ENCODE measurements at places on chromosomes 4 and X. TPM values are rescaled to one million over a fixed set of nuclear protein-coding genes. Genes with fewer than 3 reads are reported as not detected.

GRCh38 chrX:144586756-144587155 lies 660.5 kb upstream of the SPANXN1 start:
- DNase-seq, result no peak

- DNase-seq, result no peak
Measured at GRCh38 chr4:27357283-27357682, 496.6 kb downstream of the STIM2 start.

DNA sequence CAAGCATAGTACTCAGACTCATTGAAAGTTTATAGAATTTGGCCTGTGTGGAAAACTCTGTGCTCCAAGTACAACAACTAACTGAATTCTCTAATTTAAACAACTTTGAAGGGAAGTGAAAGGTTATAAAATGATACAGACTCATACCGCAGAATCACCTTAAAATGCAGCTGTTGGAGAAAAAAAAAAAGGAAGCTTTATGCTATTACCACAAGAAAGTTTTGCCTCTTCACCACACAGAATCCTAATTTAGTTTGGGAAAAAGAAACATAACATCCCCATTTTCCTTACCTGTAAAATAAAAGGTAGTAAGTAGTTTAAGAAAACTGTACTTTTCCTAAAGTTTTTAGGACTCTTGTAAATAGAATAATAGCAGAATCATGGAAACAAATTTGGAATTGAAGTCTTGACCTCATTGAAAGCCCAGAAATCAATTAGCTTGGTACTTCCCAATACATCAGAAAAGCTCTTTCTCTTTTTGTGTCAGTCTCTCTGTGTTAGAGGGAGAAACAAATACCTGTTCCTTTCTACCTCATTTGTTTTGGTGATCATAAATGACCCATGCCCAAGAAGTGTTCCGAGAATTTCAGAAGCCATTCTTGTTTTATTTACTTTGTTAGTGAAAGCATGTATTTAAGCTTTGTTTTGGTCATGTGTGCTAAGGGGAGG lies 78.8 kb downstream of the NFKB1 start:
- DNase-seq, result no peak

GRCh38 chr4:78781924-78782323 lies 5.8 kb downstream of the BMP2K start:
- no peak for DNase-seq

GRCh38 chrX:30892591-30892990 lies 3.5 kb upstream of the TAB3 start:
- DNase-seq, result no peak

DNA sequence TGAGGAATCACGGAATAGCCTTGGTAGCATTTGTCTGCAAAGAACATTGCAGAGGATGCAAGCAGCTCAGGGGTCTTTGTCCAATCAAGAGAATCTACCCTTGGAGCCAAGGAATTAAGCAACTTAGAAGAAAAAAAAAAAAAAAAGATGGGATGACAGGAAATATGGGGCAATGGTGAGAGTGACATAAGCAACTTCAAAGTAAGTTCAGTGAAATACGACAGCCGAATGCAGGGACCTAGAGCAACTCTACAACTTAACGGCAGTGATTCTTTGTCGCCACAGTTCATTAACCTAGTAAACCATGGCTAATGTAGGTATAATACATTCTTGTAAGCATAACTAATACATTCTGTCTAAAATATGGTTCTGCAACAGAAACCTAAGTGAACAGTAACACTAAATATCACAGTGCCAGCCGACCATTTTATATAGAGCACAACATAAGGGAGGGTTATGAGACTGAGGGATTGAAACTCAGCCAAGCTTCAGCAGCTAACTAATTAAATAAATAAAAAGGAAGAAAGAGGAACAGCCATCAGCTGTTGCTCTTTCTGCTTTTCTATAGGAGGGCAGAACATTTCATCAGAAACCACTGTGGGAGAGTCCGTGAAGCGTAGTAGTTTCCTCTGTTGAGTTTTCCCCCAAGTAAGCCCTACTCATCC lies 74.7 kb downstream of the PPARGC1A start:
- DNase-seq, result no peak

DNA sequence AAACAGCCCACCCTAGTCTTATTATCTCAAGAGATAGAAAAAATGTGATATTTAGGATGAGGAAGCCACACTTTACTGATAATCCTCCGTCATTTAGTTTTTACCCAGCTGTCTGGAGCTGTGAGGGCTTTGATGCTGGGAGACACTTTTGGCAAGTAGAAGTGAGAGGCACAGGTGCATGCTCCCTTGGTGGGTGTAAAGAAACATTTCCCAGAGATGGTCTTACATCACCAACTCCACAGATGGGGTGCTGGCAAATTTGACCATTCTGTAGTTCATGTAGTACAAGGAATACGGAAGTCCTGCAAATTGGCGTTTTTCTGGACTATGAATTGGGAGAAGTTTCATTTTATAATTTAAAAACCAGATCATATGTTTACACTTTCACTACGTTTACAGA lies 28.5 kb downstream of the TRIM61 start:
- no peak for DNase-seq

DNA sequence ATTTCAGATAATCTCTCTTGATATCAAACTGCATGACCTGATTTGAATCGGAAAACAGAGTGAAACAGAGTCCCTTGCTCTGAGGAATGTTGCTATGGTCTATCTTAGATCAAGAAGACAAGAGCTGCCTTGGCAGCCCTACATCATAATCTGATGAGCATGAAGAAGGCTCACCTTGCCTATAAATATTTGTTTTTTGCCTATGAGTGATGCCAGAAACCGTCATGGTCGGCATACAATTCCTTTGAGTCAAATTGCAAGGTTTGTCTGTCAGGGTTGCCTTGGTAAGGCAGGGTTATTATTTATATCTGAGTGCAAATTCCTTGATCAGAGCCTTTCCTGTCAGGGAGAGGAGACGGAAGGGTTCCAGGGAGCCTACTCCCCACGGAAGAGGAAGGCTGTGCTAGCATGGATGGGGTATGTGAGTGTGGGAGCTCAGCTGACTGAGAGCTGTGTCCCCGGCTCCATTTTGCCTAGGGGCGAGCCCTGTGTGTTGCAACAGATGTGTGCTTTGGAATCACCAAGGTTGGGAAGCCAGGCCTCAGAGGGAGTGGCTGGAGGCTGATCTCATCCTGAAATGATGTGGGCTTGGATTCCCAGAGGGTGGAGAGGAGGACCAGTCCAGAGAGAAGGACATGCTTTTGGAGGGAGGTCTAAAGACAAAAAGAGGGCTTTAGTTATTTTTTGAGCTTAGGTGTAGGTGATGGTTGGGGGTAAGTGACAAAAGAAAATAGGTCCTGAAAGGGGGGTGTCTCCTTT lies 43.6 kb downstream of the RTL9 start:
- DNase-seq, result no peak

DNA sequence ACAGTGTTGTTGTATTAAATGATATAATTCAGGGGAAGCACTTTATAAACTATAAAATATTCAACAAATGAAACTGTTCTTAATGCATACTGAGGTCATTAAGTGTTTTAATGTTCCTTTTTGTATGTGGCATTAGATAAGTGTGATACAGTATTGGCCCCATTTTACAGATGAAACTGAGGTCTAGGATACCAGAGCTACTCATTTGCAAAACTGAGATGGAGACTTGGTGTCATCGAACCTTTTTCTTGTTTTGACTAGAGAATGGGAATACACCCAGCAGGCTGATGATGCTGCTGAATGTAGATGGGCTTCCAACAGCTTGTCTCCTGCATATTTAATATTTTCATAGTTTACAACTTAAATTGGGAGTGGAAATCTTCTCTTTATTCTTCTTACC lies 34.6 kb downstream of the TAF1 start:
- DNase-seq, result no peak

GRCh38 chr4:176539091-176539784 lies 219.5 kb downstream of the SPCS3 start:
- DNase-seq, result no peak

DNA sequence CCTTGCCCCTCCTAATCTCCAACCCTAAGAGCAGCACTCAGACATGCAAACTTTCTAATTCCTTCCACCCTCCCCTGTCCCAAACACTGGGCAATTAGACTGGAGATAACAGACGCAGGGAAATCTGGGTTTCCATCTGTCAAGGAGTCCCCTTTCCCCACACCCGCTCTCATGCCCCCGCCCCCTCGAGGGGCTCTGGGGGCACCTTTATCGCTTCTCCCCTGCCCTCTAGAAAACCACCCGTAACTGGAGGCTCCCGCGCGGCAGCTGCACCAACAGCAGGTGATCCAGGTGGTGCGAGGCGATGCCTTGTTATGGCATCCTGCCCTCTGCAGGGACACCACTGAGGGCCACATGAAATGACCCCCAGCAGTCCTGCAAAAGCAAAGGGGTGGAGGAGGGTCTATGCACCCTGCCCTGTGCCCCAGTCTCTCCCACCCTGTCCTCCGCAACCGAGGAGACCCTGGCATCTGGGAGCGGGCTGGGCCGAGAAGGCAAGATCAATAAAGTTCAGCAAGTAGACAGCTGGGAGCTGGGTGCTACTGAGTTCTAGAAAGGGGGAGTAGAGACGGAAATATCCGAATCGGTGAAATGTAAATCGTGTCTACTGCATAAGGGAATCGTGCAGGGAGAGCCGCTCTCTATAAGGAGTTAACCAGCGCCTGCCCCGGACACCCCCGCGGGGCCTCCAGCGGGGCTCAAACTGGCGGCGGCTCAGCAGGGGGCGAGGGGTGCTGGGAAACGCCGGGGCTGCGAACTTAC lies 1.6 kb downstream of the KCTD8 start:
- DNase-seq, result no peak

DNA sequence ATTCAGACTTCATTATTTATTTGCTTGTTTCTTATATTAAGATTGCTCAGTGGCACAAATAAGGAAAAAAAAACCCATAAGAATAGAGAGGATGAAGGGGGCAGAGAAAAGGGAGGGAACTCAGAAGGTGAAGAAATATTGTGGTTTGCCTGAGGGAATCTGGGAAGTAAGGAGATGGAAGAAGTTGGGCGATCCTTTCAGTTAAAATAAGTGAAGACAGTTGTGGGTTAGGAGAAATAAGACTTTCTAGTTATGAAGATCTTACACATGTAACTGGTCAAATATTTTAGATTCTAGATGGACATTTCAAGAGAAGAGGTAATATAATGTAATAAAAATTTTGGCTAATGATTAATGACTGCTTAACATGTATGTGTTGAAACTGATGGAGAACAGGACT lies 138.7 kb upstream of the LIMCH1 start:
- no peak for DNase-seq

- DNase-seq, result no peak
Measured at GRCh38 chrX:70834589-70834988, 73.9 kb downstream of the TEX11 start.

DNA sequence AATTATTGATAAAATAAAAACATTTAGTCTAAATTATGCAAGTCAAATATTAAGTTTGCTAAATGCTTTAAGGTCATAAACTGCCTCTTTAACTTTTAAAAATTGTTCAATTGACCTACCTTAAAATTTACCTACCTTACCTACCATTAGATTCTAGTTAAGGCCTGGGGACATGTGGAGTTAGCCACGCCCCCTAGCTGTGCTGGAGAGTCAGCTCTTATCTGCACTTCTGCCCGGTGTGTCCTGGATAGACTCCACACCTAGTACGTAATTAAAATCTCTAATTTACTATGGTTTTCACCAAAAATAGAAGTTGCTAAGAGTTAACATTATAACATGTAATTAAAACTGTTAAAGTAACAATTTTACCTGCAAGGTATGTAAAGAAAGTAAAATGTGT lies 22.7 kb downstream of the TENM3 start:
- no peak for DNase-seq

- no peak for DNase-seq
Measured at GRCh38 chrX:150525061-150525919, 43.1 kb upstream of the MTM1 start.

DNA sequence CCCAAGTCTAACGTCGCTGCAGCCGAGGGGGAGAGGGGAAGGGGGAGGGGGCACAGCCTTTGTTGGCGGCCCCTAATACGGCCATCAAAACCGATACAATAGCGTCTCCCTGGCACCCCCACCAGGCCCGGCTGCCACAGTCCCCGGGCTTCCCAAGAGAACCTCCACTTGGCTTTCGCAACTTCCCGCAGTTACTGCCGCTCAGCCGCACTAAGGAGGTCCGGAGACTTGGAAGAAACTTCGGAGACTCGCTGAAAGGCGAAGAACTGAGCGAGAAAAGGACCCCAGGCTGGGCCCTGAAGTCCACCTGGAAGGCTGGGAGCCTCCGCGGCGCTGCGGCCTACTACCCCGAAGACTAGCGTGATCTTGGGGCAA lies 2.8 kb downstream of the NKX6-1 start:
- no peak for DNase-seq

DNA sequence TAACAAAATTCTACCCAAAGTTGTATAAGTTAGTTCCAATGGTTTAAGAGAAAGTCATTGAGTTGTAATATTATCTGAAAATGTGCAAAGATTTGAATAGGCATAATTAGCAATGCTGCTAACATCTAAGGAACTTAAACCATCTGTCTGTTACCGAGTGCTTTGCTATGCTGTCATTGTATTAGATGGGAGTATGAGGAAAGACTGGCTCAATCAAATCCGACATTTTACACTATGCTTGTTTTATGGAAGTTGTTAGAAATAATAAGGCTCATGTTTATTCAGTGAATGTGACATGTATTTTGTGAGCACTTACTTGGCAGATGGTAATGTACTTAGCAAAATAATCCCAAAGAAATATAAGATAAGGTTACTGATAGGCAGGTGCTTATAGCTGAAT lies 1715.1 kb downstream of the PCDH7 start:
- no peak for DNase-seq

- DNase-seq, result no peak
Measured at GRCh38 chr4:189021831-189022230, 882.6 kb downstream of the TRIML1 start.

DNA sequence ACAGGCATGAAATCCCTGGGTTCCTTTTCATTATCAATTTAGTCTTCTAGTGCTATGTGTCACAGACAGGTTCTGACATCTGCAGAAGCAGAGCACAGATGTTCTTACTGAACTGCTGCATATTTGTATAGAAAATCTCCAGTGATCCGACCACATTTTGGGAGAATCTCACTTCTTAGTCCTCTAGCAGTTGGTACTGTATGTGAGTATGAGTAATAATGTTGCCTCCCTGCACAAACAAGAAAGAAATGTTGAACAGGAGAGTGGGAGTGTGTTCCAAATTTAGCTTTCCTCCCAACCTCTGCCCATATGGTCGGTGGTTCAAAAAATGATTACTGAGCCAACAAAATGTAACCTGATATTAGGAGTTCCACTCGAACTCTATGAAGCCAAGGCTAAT lies 165.3 kb upstream of the GPC4 start:
- DNase-seq, result no peak

Gene BMX
- not detected for total RNA-seq

Gene DCAF8L2
- not detected for total RNA-seq

Gene COX18
- 9.7 TPM for total RNA-seq

Gene SULT1B1
- 24.6 TPM for total RNA-seq

Gene SLC4A4
- total RNA-seq, result 20.4 TPM

Gene PASD1
- total RNA-seq, result not detected

Gene MTMR8
- total RNA-seq, result 5.7 TPM

Gene CNGA1
- total RNA-seq, result not detected

Gene GAB1
- total RNA-seq, result 25.4 TPM

Data from natural killer cell (primary cell).